ENCODE measurements at places on chromosomes 12 and 14.

GRCh38 chr14:28876572-28876945 lies 110.0 kb downstream of the FOXG1 start:
- DNase-seq, result no peak

- no peak for DNase-seq
These were observed 9.8 kb downstream of the BEGAIN start for GRCh38 chr14:100577321-100577985.

DNA sequence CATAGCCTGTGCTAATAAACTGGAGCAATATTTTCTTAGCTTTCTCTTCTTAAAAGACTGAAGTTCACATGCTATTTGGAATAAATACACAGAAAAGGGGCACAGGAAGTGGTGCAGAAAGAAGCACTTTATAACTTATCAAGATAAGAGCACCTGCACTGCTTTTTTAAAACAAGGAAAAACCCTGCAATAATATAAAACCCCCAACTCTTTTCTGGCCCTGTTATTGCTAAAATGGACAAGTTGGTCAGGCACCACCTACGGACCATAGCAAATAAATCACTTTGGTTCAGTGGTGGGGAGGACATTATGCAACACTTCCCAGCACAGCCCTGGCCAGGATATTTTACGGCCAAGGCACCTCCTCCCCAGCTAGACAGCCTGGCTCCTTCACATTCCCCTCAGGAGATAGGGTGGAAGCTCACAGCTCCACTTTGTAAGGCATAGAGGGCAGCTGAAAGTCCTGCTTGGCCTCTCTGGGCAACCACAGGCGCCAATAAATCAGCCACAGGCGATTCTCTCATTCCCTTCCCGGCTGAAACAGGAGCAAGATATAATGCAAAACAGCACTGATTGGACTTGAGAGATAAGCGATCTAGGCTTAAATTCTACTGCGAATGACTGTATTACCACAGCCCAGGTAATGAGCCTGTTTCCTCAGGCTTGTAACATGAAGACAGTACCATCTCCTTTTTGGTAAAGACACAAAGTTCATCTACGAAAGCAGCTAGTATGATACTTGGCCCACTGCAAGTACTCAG lies 2.0 kb downstream of the ZBTB25 start:
- no peak for DNase-seq

GRCh38 chr14:101775826-101776225 lies 14.3 kb downstream of the PPP2R5C start:
- DNase-seq, result no peak

- no peak for DNase-seq
These were observed 75.9 kb downstream of the ITPK1 start for GRCh38 chr14:93039649-93040315.

DNA sequence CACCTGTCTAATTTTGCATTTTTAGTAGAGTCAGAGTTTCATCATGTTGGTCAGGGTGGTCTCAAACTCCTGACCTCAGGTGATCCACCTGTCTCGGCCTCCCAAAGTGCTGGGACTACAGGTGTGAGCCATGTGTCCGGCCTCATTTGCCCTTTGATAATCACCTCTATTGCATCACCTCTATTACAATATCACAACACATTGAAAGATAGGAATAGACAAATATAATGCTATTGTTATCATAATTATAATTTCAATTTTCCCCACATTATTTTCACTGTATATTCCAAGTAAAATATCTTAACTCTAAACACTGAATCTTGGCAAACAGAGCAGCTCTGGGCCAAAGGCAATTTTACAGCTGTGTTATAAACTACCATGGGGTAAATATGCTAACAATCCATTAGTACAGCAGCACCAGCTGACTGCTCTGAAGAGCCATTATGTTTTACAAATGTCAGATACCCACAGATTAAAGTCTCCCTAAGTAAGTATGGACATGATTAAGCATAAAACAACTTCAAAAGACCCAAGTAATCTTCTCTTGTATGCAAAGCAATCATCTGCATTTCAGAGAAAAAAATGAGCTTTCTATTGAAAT lies 173.2 kb downstream of the MED13L start:
- DNase-seq, result no peak

DNA sequence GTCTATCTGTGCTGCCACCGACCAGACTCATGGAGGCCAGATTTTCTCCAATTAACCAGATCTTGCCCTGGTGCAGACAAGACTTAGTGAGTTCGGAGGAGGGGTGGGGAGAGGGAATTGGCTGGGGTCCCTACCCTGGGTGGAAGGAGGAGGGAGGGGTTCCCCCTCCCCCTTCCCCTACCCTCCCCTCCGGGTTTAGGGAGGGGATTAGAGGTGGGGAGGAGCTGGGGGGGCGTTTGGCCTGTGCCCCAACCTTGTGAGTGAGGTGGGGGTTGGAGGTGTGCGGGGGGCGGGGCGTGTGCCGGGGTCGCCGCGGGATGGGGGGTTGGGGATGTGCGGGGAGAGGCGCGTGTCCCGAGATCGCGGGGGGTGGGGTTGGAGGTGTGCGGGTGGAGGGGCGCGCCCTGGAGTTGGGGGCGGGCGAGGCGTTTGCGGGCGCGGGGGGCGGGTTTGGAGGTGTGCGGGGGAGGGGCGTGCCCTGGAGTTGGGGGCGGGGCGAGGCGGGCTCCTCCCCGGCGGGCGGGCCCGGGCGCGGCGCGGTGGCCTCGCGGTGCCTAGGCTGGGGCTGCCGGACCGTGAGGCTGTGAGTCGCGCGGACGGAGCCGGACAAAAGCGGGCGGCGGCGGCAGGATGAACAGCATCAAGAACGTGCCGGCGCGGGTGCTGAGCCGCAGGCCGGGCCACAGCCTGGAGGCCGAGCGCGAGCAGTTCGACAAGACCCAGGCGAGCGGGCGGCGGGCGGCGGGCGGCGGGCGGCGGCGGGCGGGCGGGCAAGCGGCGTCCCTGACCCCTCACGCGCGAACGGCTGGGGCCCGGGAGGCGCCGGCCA lies at the start of gene HIP1R:
Gene HIP1R (plus strand): TSS at position 537 of the 829 bp plus-strand sequence. CDS start 94 bp downstream, at position 631.
- DNase-seq, result peak; percentile 48

- DNase-seq, result no peak
These were observed 61.6 kb downstream of the EFCAB11 start for GRCh38 chr14:89892953-89893352.

GRCh38 chr14:105878125-105878524 lies 351.7 kb downstream of the TMEM121 start:
- DNase-seq, result no peak

DNA sequence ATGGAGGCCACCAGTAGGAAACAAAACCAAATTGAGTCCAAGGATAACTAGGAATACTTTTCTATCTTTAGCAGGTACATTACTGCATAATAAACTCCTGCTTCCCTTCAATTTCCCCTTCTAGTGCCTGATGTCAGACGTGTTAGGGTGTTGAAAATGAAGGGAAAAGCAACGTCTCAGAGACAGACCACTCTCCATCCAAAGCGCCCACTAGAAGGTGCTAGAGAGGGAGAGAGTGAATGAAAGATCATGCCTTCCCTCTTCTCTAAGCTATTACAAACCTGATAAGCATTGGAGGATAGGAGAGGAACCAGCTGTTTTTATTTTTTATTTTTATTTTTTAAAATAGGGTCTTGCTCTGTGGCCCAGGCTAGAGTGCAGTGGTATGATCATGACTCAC lies 64.1 kb downstream of the ZNF641 start:
- DNase-seq, result no peak

DNA sequence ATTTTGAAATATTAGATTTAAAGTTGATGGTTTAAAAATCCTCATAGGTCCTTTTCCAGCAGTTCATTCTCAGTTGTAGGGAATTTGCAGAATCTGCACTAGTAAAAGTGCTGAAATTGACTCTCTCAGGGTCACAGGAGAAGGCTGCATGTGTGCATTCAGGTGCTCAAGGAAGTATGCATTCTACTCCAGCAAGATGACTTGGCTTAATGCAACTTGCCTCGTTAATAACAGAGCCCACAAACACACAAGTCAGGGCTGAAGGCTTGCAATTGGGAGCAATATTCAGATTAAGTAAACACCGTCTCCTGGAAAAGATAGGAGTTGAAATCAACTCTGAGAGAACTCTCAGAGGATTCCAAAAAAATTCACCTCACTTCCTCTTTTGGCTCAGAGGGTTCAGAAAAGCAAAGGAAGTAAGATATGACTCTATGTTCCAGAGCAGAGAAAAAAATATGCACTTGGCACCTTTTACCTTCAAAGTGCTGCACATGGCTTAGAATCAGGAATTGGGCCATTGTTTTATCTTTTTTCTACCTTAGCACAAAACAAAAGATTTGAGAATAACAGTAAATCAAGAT lies 406.3 kb upstream of the DCN start:
- no peak for DNase-seq

DNA sequence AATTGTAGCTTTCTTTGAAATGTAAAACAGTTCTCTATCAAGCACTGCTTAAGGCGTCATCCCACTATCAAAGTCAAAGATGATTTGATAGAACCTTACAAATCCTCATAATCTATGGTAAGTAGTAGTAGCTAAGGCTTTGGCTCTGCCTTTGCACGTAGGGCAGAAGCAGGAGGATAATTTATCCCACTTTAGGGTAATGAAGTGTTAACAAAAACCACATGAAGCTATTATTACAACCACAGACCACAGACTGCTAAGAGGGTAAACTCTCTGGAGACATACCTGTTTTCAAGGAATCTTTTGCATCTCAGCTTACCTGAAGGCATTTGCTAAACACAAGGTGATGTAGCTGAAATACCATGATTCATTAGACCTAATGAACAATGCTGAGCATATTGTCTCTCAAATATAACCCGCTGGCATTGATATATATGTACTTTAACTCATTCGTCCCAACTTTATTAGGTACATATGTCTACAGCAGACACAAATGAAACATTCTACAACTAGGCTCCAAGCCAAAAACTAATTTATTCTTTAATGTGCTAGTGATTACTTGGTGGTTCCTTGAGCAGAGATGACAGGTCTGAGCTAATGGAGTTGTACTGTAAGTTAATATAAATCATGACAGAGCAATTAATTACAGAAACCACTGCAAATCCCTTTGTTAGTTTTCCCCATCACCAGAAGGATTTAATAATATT lies 368.8 kb downstream of the ETNK1 start:
- no peak for DNase-seq

- peak; percentile 100 for DNase-seq
These were observed at the start of the genes ERP29 and TMEM116 for GRCh38 chr12:112012775-112013600. ERP29 (plus strand) TSS chr12:112013426; CDS start chr12:112013466, 40 bp downstream. TMEM116 (minus strand) TSS chr12:112013165; CDS start chr12:112005270, 7,895 bp downstream.

- DNase-seq, result no peak
These were observed 26.1 kb upstream of the MYF6 start for GRCh38 chr12:80681287-80681686.

DNA sequence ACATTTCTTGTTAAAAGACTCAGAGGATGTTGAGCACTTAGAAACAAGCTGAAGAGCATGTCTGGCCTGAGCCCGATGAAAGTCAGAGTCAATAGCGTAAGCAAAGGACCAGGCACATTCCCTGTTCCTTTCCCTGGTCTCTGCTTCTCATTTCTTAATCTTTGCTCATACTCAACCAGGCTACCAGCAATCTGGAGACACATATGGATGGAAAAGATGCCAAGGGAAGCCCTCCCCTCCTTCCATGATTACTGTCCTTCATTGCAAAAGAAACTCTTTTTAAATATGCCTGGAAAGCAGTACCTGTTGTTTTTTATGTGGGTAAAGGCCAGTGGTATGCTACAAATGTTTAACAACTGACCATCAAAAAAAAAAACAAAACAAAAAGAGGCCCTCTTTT lies 44.2 kb upstream of the PLEKHG7 start:
- DNase-seq, result no peak

DNA sequence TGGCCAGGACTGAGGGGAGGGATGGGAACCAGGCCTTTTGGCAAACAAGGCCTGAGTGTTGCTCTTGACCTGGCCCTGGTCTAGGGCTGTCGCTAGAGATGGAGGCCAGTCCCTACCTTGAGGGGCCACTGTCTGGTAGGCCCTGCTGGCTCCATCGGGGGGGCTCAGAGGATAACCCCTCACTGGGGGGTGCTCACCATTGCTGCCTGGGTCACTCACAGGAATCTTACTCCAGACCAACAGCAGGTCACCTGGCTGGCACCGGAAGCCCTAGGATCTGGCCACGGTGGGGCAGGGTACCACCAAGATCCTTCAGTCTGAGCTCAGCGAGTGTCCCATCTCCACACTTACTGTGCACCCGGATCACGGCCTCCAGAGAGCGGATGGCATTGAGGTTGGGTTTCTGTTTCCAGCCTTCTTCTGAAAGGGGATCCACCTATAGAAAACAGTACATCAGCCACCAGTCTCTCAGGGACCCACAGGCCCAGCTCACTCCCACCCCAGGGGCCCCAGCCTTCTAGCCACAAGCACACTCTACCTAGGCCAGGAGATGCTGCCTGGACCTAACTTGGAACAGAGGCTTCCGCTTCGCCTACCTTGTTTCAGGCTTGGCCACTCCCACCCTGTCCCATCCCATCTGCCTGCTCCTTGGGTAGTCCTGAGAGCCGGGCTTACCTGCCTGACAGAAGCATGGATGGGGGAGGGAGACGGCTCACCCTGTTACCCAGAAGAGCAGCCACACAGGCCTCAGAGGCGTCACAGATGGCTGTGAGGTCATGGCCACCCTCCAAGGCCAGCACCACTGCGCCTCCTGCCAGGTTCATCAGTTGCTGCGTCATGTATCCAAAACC lies 12.2 kb downstream of the SLC48A1 start:
- DNase-seq, result no peak

DNA sequence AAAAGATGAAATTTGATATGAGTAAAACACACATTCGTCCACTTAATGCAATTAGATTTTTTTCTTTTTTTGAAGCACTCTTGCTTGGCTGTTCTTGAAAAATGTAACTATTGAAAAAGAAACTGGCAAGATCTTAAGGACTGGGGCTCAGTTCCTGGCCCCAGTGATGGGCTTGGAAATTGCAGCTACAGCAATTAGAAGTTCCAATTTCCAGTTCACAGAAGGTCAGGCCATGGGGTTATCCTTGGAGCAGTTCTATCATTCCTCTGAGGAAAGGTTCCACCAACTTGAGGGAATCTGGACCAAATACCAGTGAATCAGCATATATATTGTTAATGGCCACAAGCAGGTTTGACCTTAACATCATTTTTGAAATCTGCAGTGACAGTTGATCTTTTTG lies 18.9 kb downstream of the IGF1 start:
- no peak for DNase-seq

DNA sequence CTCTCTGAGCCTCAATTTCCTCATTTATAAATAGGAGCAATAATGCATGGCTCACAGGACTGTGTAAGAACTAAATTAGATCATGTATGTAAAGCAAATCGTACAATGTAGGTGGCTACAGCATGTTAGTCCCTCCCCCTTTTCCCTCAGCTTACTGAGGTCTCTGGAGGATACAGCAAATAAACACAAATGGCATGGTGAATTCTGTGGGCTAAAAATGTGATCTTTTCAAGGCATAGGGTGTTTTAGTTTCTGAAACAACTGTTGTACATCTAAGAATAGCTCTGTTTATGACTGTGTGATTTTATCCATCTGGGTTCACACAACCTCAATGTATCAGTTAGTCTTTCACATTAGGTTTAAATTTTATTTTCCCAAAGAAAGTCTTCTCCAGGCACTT lies 121.2 kb upstream of the PLEKHG7 start:
- DNase-seq, result no peak

- no peak for DNase-seq
These were observed 21.3 kb upstream of the BCAT1 start for GRCh38 chr12:24970177-24970576.

DNA sequence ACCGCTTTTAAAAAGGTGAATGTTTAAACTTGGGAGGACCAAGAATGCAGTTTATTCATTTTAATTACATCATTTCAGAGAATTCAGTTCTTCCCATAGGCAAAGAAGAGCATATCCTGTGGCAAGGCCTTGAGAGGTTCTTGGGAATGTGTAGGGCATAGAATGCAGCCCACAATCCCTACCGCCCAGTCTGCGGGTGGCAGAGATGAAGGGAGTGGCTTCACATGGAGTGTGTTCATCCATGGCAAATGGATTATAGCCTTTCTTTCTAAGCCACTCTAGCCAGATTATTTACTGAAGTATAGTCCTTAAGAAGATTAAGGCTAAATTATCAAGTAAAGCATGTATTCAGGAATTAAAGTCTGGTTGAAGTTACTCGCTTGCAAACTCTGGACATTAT lies 97.4 kb downstream of the TSPAN8 start:
- DNase-seq, result no peak

All from stimulated activated CD4-positive, alpha-beta T cell treated with anti-CD3 and anti-CD28 coated beads, Interleukin-12 subunit alpha, Interleukin-12 subunit beta, amount 100 ng/mL, for 24 hours (primary cell).